ENCODE measurements at places on chromosomes 16 and 17. TPM values are rescaled to one million over a fixed set of nuclear protein-coding genes. Genes with fewer than 3 reads are reported as not detected.

Gene CCR7
- polyA plus RNA-seq = 0.17 TPM

Gene CACNG5
- polyA plus RNA-seq = 8.2 TPM

Gene NOS2
- polyA plus RNA-seq = 1.4 TPM

Gene HIGD1B
- polyA plus RNA-seq = 11.4 TPM

Gene KRT27
- not detected for polyA plus RNA-seq

Gene CDC6
- 12.9 TPM for polyA plus RNA-seq

Gene CPHXL2
- polyA plus RNA-seq = 0.47 TPM

Gene HAS3
- polyA plus RNA-seq = 6.6 TPM

Gene TP53TG3B
- polyA plus RNA-seq = not detected
